CD14-positive monocyte (primary cell): ENCODE measurements at places on chromosomes 6 and 20.

GRCh38 chr6:36277946-36278470 is 8.1 kb downstream of the PNPLA1 start:
- no peak for DNase-seq

DNA sequence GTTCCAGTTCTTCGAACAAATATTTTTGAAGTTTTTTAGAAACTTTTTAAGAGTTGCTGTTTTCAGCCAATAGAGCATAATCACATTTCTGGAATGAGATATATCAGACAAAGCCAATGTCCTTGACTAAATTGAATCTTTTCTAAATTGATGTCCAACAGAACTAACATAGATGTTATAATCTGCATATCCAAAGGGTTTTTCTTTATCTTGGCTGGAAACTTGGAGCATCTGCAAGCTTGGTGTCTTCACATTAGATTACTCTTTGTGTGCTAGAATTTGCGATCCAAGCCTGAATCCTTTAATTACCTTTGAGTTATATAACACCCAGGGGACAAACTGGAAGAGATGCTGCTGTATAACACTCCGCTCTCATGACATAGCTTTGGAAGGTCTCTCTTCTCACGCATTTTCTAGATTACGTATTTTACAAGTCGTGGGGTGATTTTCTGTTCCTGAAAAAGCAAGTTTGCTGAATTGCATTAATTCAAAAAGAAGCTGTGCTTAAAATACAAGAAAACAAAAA is 64.4 kb upstream of the FUCA2 start:
- no peak for DNase-seq

DNA sequence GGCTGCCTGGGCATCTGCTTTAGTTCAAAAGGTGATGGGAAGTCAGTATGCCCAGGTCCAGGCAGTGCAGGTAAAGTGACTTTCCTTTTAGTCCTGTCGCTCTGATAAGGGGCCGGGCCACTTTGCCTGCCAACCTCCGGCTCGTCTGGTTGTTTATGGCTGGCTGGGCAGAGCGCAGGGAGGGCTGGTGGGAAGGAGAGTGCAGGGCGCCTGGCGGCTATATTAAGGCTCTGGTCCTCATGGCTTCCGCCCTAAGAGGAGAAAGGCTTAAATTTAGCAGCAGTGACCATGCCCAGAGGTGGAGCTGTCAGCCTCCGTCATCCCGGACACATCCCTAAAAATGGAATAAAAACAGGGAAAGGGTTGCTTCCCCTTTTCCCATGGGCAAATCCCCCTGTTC is 14.6 kb downstream of the GATA5 start:
- DNase-seq, result no peak

- DNase-seq, result no peak
Measured at GRCh38 chr6:157056275-157056674, 267.0 kb downstream of the TMEM242 start.

- no peak for DNase-seq
Measured at GRCh38 chr6:27582928-27583725, 110.2 kb upstream of the ZNF184 start.

- peak; percentile 32 for DNase-seq
Measured at GRCh38 chr6:17585766-17586490, 14.2 kb upstream of the FAM8A1 start.

DNA sequence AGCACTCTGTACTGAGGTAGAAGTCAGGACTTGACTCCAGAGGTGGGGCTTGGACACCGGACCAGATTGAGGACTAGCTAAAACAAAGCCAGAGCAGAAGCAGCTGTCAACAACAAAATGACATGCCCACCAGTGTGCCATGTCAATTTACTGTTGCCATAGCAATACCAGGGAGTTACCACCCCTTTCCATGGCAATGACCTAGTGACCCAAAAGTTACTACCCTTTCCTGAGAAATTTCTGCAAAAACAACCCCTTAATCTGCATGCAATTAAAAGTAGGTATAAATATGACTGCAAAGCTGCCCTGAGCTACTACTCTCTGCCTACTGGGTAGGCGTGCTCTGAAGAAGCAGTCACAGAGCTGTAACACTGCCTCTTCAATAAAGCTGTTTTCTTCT is 21.0 kb downstream of the MAP3K5 start:
- no peak for DNase-seq

GRCh38 chr6:13763740-13764381 is 50.5 kb downstream of the MCUR1 start:
- DNase-seq, result no peak

DNA sequence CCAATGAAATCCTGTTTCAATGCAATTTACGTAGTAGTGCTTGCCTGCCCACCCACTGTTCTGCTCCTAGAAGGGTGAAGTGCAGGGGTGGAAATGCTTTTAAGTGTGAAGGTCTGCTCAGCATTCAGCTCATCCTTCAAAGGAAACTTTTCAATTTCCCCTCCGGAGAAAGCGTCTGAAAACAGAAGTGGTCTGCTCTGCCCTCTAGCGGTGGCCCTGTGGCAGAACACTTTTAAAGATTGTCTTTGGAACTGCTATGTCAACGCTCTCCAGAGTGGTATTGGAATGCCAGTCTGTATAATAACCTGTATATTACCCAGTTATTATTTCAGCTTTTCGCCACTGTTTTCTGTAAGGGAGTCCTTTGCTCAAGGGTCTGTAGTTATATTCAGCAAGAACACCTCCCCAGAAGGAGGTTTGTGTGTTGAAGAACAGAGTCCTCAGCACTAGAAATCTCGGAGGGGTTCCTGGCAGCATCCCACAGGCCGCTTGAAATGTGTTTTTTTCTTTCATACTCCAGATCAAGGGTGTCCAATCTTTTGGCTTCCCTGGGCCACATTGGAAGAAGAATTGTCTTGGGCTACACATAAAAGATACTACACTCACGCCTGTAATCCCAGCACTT is 63.1 kb upstream of the KLHL31 start:
- DNase-seq, result peak; percentile 45
